Fibroblast of mammary gland (primary cell): ENCODE measurements at places on chromosomes 7 and 10.

DNA sequence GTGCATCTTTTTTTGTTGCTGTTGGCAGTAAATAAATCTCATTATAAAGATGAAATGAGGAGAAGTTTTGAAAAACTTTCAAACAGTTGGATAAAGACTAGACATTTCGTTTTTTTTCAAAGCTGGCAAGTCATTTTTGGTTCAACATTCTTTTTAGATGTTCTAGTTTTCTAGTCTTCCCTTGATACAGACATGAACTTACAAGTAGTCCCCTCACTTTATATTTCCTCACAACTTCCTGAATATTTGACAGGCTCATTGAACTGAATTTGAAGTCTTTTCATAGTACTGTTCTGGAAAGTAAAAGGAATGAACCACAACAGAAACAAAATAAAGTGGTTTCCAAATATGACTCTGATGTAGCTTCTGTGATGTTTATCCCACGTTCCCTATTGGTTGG lies 134.2 kb downstream of the NRCAM start:
- no peak for DNase-seq

- peak; percentile 3 for DNase-seq
Observed at GRCh38 chr7:135447748-135448147, 62.2 kb downstream of the CNOT4 start.

DNA sequence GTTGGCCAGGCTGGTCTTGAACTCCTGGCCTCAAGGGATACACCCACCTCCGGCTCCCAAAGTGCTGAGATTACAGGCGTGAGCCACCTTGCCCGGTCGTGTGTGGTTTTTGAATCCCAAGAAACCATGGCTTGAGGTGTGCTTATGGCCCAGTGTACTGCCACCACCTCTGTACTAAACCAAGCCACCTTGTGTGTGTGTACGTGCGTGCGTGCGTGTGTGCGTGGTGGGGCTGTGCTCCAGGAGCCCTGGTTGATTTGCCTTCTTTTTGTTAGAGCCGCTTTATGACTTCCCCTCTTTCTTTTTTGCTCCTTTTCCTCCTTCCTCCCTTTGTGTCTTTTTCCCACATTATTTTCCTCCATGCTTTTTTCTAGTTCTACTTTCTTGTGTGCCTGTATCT lies 121.4 kb downstream of the CAMK1D start:
- DNase-seq, result no peak

DNA sequence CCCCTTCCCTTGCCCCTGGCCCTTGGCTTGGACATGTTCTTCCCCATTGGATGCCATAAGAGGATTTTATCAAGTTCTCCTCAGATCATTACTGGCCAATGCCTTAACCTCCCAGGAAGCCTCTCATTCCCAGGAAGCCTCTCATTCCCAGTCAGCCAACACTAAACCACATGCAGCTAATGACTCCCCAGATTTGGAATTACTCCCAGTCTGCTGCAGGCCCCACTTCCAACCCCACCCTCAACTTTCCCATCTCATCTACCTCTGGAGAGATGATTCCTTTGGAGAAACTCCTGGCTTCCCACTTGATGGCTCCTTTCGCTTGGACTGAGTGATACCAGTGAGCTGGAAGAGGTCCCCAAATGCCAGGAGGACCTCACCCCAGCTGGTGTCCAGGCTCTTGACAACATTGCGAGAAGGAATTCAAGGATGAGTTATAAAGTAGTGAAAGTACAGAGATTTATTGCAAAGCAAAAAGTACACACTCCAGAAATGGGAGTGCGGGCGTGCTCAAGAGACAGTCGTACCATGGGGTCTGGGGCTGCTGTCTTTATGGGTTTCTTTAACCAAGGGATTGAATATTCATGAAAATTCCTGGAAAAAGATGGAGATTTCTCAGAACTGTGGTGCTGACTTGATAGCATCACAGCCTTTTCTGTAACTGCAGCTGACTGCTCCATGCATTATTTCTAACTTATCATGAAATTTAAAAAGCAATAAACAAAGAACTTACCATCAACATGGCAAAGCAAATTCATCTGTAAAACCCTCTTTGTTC lies 117.2 kb upstream of the ADCY1 start:
- DNase-seq, result peak; percentile 83

GRCh38 chr10:101464082-101464481 lies 110.1 kb downstream of the BTRC start:
- no peak for DNase-seq

DNA sequence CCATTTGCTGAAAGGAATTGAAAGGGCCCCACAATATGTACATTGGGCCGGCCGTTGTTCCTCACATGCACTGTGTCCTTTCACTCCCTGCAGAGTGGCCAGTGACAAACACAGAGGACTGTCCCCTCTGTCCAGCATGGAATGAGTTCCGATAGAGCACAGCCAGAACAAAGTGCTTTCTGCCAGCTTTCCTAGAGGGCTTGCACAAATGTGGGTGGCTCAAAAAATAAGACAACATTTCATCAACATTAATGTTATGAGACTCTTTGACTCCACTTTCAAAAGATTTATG lies 2.4 kb downstream of the PKD2L1 start:
- DNase-seq, result no peak

DNA sequence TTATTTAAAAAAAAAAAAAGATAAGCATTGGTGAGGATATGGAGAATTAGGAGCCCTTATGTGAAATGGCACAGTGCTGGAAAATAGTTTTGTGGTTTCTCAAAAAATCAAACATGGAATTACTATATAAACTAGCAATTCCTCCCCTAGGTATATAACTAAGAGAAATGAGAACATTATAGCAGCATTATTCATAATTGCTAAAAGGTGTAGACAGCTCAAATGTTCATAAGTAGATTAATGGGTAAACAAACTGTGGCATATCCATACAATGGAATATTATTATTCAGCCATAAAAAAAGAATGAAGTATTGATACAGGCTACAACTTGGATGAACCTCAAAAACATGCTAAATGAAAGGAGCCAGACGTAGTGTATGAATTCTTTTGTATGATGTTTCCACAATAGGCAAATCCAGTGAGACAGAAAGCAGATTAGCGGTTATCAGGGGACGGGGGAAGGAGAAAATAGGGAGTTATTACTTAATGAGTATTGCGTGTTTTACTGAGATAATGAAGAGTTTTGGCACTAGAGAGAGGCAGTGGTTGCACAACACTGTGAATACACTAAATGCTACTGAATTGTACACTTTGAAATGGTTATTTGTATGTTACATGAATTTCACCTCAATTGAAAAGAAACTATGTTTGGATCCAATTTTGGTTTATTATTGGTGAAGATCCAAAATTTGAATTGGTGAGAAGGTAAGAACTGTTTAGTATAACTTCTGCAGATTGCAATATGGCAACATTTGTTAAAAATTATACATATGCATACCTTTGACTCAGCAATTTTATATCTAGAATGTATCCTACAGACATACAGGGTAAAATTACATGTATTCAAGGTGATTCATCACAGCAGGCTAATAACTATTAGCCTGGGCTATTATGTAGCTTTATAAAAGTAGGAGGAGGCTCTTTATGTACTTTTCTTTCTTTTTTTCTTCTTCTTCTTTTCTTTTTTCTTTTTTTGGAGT lies 69.7 kb downstream of the VCL start:
- DNase-seq, result peak; percentile 60

DNA sequence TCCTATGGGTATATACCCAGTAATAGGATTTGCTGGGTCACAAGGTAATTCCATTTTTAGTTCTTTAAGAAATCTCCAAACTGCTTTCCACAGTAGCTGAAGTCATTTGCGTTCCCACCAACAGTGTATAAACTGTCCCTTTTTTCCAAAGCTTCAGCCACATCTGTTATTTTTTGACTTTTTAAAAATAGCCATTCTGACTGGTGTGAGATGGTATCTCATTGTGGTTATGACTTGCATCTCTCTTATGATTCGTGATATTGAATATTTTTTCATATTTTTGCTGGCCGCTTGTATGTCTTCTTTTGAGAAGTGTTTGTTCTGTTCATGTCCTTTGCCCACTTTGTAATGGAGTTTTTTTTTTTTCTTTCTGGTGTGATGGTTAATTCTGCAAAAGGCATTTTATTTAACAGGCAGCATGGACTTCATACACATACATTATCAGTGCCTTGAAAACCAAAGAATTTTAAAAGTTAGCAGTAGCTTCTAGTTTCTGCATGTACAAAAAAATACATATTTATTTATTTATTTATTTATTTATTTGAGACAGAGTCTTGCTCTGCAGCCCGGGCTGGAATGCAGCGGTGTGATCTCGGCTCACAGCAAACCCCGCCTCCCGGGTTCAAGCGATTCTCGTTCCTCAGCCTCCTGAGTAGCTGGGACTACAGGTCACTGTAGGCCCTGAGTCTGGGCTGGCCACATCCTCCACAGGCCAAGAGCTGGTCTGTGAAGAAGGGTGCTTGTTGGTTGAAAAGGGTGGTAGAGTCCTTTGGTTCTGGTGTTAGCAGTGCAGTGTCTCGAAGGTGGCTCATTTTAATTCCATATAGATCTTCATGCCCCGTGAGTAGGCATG lies 32.3 kb downstream of the AGR3 start:
- DNase-seq, result no peak

GRCh38 chr7:51613911-51614357 lies 297.3 kb upstream of the COBL start:
- no peak for DNase-seq

GRCh38 chr10:66982053-66982420 lies 56.2 kb downstream of the LRRTM3 start:
- DNase-seq, result no peak

DNA sequence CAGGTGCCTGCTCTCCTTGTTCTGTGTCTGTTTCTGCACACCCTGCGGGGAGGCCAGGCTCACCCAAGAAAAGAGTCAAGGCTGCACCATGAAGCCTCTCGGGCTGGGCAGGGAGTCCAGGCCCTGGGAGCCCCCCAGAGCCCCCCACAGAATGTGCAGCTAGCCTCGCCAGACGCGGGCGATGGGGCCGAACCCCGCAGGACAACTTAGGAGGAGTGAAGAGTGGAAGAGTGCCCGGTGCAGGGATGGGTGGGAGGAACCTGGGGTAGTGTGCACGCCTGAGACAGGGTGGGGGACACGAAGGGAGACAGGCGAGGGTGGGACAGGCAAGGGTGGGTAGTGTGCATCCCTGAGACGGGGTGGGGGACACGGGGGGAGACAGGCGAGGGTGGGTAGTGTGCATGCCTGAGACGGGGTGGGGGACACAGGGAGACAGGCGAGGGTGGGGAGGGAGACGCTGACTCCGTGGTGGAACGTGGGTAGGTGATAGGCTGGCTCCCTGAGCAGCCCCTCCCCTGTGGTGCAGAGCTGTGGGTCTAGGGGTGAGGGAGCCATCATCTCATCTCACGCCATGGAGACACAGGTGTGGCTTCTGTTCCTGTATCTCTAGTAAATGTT lies 615.4 kb downstream of the DNAJB6 start:
- no peak for DNase-seq

DNA sequence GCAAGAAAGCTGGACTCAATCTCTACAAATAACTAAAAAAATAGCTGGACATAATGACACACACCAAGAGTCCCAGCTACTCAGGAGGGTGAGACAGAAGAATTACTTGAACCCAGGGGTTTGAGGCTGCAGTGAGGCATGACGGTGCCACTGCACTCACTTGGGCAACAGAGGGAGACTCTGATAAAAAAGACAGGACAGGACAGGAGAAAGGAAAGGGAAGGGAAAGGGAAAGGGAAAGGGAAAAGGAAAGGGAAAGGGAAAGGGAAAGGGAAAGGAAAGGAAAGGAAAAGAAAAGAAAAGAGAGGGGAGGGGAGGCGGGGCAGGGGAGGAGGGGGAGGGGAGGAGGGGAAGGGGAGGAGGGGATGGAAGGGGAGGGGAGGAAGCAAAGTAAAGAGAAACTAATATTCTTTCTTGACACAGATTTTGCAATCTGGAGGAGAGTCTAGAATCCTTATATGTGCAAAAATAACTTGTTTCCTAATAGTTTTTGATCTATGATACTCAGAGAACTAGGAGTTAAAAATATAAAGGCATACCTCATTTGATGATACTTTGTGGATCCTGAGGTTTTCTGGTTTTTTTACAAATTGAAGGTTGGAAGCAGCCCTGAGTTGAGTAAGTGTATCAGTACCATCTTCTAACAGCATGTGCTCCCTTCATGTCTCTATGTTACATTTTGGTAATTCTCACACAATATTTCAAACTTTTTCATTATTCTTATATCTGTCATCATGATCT lies 8.0 kb downstream of the SAR1A start:
- no peak for DNase-seq

DNA sequence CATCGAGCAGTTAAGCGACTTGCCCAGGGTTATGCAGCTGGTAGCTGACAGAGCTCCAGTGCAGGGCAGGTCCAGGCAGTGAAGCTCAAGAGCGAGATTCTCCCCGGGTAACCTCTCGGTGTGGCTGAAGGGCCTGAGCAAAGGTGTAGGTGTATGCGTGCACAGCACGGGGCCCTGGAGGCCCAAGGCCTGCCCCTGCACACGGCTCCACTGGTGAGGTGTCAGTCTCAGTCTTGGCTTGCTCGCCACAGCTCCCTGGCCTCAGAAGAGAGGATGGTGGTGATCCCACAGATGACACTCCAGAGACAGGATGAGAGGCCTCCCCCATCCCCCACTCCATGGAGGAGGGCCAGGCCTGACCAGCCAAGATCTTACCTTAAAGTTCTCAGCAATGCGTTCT lies 12.0 kb downstream of the AKR1B1 start:
- no peak for DNase-seq

DNA sequence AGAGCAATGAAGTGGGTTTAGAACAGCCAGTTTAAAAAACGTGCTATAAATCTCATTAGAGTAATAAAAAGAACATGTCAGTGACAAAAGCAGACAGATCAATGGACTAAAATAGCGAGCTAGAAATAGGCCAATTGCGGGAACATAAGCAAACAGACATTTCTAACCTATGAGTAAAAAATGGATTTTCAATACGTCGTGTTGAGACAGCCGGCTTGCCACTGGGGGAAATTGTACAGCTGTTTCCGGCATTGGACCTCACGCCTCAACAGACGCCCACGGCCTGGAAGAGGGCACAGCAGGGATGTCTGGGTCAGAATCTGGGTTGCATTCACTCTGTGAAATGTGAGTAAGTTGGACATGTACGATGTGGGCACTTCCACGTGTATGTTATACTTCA lies 92.9 kb downstream of the SVOPL start:
- DNase-seq, result peak; percentile 15

- DNase-seq, result peak; percentile 55
Observed at GRCh38 chr7:129091484-129092002, 36.6 kb upstream of the TNPO3 start.

DNA sequence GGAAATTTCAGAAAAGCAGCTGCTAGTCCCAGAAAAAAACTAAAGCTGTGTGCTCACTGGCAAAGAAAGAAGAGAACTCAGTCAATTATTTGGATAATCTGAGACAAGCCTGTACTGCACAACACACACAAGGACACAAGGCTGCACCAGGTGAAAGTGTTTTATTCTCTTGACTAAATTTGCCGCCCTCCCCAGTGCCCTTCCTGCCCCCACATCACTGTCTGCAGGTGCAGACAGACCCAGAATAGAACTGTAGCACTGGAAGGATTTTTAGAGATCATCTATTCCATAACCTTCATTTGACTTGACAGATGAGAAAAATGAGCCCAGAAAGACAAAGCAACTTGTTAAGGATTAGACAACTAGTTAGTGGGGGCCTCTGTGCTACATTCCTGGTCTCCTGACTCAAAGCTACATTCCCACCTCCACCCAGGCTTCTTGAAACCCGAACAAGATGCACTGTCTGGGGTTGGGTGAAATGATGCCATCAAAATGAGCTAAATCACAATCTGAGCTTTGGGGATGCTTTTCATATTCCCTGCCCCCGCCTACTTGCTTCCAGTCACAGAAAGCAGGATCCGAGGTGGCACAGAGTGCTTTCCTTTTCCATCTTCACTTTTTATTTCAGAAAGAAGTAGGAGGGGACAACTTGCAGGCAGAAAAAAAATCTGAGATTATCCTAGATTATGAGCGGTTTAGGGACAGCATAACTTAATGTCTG lies 5.2 kb upstream of the VAX1 start:
- DNase-seq, result no peak

GRCh38 chr10:84388148-84388547 lies 59.8 kb downstream of the CCSER2 start:
- no peak for DNase-seq
